ENCODE measurements at places on chromosomes 16 and 17. TPM values are rescaled to one million over a fixed set of nuclear protein-coding genes. Genes with fewer than 3 reads are reported as not detected.

The GPR142 gene
- total RNA-seq, result not detected

The SMIM22 gene
- 12.9 TPM for total RNA-seq

The C17orf75 gene
- total RNA-seq, result 11.6 TPM

The MEIOB gene
- total RNA-seq, result not detected

The PRR35 gene
- not detected for total RNA-seq

DNA sequence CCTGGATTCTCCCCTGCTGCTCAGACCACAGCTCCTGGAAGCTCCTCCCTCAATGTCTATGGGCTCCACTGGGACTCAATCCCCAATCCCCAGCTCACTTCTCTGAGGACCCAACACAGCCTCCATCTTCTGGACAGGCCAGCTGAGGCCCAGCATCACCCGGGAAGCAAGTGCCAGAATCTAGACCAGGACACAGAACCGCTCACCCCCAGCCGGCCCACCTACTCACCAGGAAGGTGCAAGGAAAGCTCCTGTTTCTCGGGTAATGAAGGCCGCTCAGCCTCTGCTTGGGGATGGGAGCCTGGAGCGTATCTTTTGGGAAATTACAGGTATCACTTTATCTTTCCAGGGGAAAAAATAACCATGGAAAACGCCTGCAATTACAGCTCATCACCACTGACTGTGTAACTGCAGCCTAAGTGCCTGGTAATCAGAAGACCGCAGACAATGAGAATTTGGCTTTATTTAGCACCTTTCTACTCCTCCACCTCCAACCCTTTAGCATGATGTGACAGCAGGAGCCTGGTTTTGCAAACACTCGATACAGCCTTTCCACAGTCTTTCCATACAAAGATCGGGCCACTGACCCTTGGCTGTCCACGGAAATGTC is 49.6 kb upstream of the RPL38 start:
- ATAC-seq, result no peak

DNA sequence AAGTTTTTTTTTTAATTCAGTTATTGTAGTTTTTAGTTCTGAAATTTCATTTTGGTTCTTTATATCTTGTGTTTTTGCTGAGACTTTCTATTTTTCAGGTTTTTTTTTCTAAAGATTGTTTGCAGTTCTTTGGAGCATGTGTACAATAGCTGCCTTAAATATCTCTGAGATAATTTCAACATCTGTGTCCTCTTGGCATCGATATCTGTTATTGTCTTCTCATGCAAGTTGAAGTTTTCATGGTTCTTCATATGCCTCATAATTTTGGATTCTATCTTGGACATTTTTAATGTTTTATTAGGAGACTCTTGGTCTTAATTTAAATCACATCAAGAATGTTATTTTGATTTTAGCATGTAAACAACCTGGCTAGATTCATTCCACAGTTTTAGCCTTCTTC is 22.8 kb downstream of the COX11 start:
- ATAC-seq, result no peak

DNA sequence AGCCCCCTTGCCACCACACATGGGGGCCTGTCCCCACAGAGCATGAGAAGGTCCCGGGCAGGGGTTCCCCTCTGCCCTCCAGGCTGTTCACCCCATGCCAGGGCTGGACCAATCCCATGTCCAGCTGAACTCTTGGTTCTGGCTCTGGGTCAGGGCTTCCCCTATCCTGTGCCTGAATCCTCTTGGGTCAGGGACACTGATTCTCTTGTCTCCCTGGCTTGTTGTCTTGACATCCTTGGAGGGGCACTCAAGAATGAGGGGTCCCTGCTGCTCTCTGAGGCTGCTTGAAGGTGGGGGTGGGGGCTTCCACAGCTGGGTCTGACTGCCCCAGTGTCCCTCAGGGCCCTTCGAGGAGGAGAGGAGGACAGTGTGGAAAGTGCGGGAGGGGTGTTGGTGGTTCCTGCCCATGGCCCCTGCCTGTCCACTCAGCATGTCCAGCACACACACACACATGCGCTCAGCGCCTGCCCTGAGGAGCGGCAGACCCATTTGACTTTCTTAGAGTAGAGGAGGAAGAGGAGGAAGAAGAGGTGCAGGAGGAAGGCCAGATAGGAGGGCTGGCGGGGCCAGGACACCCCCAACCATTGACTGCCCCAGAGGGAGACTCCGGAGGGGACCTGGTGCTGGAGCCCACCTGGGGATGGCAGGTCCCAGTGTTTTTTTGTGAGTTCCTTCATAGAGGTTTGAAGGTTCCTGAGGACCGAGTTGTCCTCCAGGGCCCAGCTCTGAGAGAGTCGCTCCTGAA is 47.0 kb downstream of the TNFRSF13B start:
- no peak for ATAC-seq

DNA sequence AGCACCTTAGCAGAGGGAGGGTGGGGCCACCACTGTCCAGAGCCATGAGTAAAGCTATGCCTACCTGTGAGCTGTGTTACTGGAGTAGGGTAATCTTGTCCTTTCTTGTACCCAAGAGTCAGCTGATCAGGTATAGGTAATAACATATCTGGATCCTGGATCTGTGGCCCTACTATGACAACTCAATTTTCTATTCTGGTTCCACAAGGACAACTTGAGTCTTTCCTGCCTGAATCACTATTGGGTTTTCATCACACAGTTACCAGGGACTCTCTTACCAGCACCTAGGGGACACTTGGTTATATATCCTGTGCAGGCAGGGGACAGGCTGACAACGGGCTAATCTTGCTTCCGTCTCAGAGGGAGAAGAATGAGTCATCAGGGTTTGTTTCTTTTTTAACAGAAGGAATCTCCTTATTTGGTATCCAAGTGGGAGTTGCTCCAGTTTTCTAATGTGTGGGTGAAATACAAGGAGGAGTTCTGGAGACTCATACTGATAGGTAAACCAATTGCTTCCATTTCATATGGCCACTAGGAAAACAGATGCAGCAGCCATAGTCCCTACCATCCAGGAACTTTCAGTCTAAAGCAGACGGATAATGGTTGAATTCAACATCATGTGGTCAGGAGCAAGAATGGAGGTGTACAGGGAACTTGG is 6.8 kb downstream of the ZNF267 start:
- ATAC-seq, result peak; percentile 82

DNA sequence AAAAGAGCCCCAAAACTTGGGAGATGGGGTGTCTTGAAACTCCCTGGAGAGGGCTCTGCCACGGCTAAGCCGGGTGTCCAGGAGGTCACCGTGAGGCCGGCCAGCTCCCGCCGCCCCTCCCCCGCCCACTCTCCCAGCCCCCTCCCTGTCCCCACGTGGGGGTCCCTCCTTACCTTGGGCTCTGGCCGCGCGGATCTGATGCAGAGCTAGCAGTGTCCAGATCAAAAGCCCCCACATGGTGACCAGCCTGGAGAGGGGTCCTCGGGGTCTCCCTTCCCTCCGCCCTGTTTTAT is 447 bp downstream of the SDK2 start:
- peak; percentile 7 for ATAC-seq

DNA sequence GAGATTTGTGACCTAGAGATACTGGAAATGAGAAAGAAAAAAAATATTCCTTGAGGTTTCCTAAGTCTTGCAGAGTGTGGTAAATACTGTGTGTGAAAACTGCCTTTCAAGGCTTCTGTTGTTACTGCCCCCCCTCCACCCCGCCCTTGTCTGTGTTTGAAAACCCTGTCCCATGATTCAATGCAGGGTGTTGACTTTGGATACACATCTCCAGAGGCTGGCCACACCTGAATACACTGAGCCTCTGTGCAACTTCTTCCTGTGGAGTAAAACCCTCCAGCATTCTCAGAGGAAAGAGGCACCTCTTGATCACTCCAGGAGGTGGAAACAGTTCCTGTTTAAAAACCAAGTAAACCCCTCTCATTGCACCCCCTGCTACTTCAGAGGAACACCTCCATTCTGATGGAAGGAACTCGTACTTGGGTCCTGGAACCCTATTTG is 123.0 kb upstream of the CACNG5 start:
- peak; percentile 79 for ATAC-seq

DNA sequence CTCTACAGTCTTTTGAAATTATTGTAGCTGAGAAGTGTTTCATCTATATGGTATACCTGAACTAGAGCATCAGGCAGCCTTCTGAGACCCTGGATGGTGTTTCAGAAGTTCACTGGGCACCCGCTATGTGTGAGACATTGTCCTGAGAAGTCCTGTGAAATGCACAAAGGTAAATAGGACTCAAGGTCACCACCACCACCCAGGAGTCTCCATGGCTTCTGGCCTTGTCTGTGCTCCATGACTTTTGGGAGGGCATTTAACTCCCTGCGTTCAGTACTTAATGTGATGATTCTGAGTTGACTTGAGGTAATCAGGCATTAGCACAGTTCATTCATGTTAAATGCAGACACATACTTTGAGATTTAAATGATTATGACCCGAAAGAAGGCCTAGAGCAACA is 1.1 kb downstream of the MLYCD start:
- ATAC-seq, result no peak

DNA sequence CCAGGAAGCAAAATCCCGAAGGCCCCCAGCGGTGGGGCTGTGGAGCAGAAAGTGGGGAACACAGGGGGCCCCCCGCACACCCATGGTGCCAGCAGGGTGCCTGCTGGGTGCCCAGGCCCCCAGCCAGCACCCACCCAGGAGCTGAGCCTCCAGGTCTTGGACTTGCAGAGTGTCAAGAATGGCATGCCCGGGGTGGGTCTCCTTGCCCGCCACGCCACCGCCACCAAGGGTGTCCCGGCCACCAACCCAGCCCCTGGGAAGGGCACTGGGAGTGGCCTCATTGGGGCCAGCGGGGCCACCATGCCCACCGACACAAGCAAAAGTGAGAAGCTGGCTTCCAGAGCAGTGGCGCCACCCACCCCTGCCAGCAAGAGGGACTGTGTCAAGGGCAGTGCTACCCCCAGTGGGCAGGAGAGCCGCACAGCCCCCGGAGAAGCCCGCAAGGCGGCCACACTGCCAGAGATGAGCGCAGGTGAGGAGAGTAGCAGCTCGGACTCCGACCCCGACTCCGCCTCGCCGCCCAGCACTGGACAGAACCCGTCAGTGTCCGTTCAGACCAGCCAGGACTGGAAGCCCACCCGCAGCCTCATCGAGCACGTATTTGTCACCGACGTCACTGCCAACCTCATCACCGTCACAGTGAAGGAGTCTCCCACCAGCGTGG is 6.5 kb downstream of the CBX2 start:
- ATAC-seq, result no peak

DNA sequence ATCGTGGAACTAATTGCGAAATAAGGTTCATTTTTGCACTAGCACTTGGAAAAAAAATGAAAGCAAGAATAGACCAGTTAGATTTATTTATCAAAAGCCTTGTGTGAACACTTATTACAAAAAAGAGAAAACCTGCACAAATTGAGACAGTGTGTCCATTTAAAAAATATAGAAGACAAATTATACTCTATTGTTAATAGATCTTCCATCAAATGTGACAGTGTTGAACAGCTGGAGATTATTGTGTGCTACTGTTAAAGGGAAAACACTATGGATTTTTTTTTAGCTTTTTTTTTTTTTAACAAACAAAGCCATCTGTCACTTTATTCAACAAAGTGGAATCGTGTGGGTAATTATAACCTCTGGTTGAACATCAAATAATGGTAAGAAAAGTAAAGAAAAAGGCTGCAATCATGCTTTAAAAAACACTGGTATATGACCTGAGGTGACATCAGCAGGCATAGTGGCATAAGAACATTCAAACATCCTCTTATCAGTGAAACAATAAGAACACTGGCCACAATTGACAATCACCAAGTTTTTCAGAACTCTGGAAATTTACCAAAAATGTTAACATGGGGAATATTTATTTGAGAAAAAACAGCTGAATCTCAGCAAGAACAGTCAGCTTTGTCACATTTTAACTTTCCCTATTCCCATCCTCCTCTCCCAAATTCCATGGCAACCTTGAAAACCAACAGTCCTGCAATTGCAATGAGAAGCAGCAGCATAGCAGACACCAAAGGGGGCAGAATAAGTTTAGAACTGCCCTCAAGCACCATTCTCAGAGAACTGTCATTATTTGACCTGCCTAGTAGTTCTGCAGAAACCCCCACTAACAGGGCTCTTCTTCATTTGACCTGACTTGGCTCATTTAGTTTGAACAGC is 442.3 kb upstream of the MON1B start:
- ATAC-seq, result no peak

GRCh38 chr17:82053130-82053529 is 1.4 kb downstream of the GPS1 start:
- ATAC-seq, result no peak

- ATAC-seq, result no peak
These were observed 2.7 kb downstream of the LYRM1 start for GRCh38 chr16:20903116-20903898.

GRCh38 chr17:55580596-55581133 is 69.4 kb upstream of the SMIM36 start:
- ATAC-seq, result no peak

DNA sequence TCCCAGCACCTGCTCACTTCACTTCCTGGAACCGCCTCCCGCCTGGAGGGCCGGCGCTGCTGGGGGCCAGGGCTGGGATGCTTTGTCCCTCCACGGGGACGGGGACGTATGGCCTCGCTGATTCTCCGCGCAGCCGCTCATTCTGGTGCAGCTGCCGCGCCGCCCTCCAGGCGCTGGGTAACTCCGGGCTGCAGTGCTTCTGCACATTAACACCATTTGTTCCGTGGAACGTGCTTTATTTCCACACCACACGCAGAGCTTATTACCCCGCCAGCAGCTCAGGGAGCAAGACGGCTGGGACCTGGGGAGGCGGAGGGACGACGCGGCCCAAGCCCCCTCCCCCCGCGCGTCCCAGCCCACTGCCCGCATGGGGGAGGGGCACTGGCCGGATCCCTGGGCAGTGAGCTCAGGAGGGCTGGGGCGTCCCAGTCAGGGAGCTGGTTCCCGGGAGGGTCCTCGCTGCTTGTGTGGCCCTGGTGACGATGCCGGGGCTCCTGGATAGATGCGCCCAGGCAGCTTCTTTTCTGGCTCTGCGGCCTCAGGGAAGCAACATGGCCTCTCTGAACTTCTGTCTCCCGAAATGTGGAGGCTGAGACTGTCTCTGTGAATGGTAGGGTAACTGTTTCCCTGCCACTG is 45.4 kb upstream of the ACSF3 start:
- no peak for ATAC-seq

GRCh38 chr16:31301708-31302400 is 42.1 kb downstream of the ITGAM start:
- peak; percentile 55 for ATAC-seq

DNA sequence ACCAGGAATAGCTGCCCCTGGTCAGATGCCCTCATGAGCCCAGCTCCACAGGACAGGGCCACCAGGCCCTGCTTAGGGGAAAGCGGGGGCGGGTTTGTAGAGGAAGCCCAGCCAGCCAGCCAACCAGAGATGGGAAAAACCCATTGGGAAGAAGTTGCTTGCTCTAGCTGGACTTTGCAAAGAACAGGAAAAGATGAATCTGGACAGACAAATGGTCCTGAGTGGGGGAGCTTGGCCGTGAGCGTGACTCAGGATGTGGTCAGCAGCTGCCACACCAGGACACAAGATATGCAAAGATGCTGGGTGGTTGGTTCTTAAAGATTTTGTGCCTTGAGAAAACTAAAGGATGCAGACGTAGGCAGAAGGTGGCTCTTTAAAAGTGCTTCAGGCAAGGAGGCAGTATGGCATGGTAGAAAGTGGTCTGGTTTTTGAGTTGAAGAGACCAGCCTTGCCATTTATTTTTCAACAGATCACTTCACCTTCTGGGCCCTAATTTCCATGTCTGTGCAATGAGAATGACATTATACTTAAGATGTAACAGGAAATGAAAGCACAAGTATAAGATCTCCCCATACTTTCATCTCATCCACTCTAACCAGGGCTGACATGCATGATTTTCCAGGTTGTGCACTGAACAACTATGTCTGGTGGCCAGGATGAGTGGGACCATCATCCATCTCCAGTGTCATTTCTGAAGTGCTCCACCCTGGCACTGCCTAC is 27.8 kb upstream of the HEATR6 start:
- no peak for ATAC-seq

All from esophagus mucosa (tissue), 1 donor.